ENCODE measurements at places on chromosomes 5 and 9.

- no peak for DNase-seq
Observed at GRCh38 chr9:93189369-93190132, 5.6 kb downstream of the WNK2 start.

GRCh38 chr9:27303219-27303618, 6.3 kb upstream of the EQTN start:
- peak; percentile 39 for DNase-seq

GRCh38 chr5:38291355-38291754, 33.0 kb downstream of the EGFLAM start:
- no peak for DNase-seq

GRCh38 chr5:43556857-43557542, at the start of gene PAIP1:
TSS of gene PAIP1 (minus strand) at chr5:43557077. CDS start at chr5:43556846, 231 bp downstream.
- DNase-seq, result peak; percentile 74

All from brain microvascular endothelial cell (primary cell).